HTR-8/SVneo (cell line): ENCODE measurements at places on chromosomes 2 and 18.

DNA sequence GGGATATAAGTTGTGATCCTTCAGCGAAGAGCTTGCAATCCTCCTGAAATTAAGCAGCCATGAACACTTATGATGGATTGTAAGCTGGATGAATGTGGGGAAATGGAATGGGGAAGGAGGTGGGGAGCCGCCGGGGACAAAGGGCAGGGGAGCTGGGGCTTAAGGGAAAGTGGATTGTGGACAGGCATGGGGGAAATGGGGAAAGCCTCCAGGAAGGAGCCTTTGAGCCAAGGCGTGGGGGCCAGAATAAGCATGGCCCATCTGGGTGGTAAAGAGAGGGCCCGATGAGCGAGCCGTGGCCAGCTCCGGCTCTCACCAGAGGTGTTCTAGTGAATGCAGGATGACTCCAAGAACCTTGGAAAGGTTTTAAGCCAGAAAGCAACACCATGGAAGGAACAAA is 124.0 kb downstream of the SMAD7 start:
- DNase-seq = no peak

DNA sequence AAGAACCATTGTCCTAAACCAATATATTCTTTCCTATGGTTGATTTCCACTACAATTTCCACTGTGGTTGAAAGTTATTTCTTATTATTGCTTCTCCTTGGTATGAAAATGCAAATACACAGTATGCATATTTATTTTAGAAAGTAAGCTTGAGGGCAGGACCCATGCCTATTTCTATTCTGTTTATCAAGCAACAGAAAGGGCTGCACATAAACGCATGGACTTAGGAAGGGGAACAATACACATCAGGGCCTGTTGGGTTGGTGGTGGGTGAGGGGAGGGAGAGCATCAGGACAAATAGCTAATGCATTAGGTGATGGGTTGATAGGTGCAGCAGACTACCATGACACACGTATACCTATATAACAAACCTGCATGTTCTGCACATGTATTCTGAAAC is 20.7 kb downstream of the SLC4A3 start:
- DNase-seq = no peak

- DNase-seq = no peak
Measured at GRCh38 chr2:6442252-6442985, 423.3 kb downstream of the CMPK2 start.

DNA sequence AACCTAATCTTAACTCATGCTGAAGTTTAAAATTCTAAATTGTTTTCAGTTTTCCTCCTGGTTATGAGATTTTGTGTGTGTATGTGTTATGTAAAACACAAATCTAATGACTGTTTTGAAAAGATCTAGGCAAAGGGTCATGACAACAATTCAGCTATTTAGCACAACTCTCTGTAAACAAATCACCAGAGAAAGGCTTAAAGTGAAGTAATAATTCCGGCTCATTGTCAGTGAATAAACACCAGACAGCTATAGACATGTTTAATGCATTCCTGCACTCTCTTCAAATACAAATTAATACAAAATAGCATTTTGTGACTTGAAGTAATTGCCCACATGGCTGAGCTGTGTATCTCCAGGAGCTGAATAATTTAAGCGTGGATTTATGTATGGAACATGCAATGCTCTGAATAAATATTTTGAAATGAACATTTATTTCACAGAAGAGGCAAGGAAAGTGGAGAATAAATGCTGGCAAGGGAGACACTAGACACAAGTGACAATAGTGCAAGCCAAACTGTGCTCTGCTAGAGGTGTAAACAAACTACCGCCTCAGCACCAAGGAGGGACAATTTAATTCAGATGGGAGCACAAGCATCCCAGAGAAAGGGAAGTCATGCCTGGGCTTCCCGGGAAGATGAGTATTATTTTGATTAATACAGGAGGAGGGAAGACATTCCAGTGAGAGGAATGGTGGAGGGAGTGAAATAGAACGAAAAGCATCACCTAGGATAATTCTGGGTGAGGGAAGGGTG is 133.6 kb upstream of the XPO1 start:
- no peak for DNase-seq

DNA sequence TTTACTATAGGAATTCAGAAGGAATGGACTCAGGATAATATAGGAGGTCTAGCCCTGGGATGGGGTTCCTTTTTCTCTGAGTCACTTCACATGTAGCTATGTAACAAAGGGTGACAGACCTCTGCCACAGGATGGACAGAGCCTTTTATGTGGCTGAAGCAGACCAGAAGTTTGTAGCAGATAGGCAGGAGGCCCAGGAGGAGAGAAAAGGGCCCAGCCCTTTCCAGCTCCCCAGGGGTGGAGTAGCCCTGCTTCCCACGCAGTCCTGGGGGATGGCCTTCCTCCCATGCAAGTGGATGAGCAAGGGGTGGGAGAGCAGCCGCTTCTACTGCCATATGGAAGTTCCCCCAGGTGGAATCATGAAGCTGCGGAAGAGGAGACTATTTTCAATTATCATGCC is 40.3 kb downstream of the ARMC9 start:
- DNase-seq = no peak

GRCh38 chr18:63917817-63918216 is 10.1 kb downstream of the SERPINB10 start:
- no peak for DNase-seq

DNA sequence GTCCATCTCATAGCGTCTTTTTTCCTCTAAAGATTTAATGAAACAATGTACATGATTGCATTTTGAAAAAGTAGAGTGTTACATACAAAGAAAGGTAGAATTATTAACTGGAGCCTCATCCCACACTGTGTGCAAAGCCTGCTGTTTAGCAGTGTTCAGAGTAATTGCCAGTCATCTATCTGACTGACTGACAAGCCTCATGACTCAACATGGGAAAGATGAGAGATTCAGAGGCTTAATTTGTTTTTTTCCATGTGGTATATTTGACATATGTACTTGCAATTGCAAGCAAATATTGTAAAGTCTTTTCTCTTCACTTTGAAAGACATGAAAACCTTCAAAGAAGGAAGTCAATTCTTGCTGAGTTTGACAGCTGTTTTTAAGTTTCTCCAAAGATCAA is 14.7 kb downstream of the PCARE start:
- no peak for DNase-seq

DNA sequence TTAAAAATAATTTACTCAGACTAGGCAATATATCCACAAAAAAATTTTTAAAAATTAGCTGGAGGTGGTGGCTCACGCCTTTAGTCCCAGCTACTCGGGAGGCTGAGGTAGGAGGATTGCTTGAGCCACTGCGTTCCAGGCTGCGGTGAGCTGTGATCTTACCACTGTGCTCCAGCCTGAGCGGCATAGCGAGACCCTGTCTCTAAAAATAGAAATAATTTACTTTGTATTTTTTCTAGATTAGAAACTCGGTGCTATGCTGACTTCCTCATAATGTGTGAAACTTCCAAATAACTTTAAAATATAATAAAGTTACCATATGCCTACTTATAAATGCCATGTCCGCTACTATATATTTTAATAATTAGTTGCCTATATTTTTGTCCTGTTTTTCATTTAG is 6.7 kb downstream of the PPIG start:
- DNase-seq = no peak

GRCh38 chr2:207630491-207630890 is 5.3 kb upstream of the METTL21A start:
- DNase-seq = no peak

DNA sequence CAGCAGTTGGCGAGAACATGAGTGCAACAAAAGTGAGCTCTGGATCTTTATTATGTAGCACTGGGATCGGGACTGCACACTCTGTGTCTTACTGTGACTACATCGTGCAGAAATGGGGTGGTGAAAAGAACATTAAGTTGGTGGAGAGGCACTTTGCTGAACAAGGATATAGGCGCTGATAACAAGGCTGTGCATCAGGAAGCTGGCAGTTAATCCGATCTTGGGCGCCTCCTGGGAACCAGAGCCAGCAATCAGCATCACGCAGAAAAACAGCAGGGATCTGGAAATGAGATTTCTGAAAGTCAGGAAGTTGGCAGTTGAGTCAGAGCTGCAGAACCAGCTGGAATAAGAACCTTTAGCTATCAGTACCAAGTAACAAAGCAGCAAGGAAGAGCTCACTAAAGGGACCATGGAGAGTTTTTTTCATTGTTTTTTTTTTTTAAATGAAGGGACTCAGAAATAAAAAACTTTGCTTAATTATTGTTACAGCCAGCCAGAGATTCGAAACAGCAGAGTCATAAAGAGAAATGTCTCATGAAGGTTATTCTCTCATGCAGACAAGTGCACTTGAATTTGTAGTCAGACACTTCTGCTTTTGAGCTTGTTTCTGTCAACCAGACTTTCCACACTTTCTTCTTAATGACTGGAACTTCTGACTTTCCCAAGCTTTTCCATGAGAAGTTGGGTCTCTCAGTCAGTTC is 22.8 kb upstream of the MYO3B start:
- DNase-seq = no peak

DNA sequence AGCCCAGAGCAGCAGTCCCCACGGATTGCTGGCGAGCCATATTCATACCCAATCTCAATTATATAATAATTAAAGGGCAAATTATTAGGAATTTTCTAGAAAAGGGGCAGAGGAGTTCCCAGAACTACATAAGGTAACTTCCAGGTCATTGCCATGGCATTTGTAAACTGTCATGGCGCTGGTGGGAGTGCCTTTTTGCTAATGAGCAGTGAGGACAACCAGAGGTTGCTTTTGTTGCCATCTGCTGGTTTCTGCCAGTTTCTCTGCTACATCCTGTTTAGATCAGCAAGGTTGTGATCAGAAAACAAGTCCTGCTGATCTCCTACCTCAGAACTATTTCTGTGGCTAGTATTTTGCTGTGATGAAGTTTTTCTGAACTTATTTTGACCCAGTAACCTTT is 159.8 kb upstream of the PIEZO2 start:
- no peak for DNase-seq

DNA sequence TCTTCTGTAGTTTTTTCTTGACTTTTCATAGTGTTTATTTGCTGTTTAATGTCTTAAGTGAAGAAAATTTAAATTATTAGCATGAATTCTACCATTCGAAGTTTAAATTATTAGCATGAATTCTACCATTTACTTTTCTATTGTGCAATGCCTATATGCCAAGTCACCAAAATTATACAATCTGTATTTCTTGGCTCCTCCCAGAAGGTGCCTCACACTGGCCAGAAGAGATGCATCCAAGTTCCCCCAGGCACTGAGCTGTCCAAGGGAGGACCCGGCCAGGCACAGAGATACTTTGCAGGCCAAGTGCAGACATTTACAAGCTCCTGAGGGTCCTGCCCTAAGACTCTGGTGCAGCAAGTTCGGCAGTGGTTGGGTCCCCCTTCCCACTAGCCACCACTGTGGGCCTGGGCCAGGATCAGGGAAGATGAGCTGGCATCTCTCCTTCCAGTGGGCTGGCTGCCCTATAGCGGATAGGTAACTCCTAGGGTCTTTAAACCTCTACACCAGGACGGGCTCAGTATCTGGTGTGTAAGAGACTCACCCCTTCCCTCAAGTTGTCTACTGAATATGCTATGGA is 31.3 kb downstream of the TMEM247 start:
- no peak for DNase-seq

DNA sequence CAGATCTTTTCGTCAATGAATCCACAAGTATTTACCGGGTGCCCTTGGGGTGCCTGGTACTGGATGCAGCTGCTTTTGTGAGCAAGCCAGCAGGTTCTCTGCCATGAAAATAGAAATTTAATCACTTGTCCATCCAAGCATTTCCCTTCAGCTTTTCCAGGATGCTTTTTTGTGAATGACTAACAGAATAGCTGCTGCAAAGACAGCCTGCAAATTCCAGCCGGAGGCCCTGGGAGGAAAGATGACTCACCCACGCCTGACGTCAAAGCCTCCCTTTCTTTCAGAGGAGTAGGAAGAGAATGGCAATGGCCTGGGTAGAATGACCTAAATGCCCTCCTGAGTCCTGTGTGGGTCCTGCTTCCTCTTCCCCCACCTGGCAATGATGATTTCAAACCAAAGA is 111.9 kb downstream of the AP1S3 start:
- DNase-seq = peak; percentile 88

- DNase-seq = no peak
Measured at GRCh38 chr2:239192456-239192855, 208.4 kb downstream of the HDAC4 start.

DNA sequence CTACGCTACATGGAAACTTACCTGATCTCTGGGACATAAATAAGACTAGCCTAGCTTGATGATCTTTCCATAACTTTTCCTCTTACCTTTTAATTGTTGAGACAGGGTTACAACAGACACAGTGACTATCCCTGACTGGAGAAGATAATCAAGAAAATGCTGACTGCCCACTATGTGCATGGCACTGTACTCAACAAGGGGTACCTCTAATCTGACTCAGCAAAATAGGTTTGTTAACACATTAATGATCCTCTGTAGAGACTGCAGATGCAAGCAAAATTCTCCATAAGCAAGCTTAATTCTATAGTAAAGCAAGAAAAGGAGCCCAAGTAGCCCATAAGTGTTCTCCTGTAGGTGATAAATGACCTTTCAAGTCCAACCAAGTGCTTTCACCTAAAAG is 25.5 kb downstream of the ACVR1C start:
- DNase-seq = no peak

DNA sequence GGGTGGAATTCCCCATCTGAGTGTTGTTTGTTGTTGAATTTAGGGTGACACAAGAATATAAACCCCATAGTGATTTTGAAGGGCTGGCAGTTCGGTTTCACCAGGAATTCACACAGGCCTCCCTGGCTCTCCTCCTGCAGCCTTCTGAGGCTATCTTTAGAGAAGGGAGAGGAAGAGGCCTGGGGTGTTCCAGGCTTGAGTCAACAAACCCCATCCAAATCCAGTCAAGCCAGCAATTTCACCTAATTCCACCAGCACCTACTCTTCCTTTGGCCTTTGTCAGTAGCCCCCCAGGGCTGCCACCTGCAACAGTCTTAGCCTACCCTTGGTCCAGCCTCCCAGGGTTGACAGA is 32.0 kb downstream of the MARCHF4 start:
- DNase-seq = no peak

- DNase-seq = no peak
Measured at GRCh38 chr2:176152350-176153181, 1.2 kb downstream of the HOXD4 start.

GRCh38 chr2:117875786-117876185 is 61.3 kb downstream of the DDX18 start:
- DNase-seq = no peak

- no peak for DNase-seq
Measured at GRCh38 chr18:22455425-22456115, 37.9 kb upstream of the CTAGE1 start.

- no peak for DNase-seq
Measured at GRCh38 chr2:128361376-128362131, 42.9 kb upstream of the HS6ST1 start.
